Coronary artery (tissue), 2 donors: ENCODE measurements at places on chromosomes 6 and 20.

DNA sequence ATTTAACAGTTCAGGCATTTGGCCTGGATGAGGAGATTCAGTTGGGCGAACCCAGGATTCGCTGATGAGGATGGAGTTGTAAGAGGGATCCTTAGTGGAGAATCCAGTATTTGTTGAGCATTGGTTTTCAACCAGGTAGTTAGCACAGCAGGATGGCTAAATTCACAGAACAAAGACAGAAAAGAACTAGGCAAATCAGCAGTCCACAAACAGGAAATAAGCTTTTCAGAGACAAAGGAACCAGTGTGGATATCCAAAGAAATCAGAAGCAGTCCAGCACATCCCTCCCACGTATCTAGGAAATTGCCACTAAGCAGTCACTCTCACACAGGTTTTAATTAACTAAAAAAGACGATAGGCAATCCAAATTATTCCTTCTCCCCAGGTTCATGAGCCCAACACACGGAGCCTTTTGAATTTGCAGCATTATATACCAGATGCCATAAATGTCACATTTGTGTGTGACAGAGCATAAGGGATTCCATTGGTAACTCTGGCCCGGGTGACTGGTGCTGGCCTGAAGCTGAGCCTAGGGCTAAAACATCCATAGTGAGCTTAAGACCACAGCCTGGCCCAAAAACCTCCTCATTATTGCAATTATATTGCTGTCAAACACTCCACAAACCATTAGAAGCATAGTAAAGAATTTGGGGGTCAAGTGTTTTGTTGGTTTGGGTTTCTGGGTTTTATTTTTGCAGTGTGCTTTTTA is 131.5 kb downstream of the SOBP start:
- no peak for DNase-seq

DNA sequence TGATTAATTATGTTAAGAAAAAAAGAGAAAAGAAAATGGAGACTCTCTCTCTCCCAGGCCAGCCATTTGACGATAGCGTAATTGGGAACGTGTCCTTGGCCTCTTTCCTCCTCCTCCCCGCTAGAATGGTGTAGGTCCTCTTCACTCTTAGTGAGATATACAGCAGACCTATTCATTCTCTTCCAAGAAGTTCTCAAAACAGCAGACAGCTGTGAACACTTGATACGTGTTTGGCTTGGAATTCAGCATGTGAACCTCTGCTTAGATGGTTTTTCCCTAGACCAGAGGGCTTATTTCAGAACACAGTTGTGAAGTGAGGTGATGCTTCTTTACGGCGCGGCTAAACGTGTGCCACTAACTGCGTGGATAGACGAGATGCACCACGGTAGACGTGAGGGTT is 32.6 kb upstream of the TULP4 start:
- DNase-seq = no peak

DNA sequence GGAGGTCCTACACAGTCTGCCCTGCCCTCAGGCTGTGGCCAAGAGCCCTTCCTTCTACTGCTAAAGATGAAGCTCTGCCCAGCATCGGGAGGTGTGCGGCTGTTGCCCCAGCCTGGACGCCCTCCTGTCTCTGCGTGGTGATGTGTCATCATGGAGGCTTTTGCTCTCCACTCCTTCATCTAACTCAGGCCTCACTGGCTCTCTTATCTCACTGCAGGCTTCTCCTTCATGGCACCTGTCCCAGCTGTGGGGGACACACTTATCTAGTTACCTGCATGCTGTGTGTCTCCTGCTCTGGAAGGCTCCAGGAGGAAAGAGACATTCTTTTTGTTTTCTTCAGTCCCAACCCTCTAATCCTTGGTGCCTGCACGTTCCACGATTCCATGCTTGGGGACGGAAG is 89.1 kb downstream of the PSMG4 start:
- no peak for DNase-seq

- DNase-seq = no peak
Observed at GRCh38 chr6:112325444-112325843, 21.7 kb upstream of the RFPL4B start.

GRCh38 chr6:85394853-85395538 is 54.9 kb upstream of the NT5E start:
- no peak for DNase-seq

- no peak for DNase-seq
Observed at GRCh38 chr6:117276778-117277316, 11.5 kb downstream of the VGLL2 start.

DNA sequence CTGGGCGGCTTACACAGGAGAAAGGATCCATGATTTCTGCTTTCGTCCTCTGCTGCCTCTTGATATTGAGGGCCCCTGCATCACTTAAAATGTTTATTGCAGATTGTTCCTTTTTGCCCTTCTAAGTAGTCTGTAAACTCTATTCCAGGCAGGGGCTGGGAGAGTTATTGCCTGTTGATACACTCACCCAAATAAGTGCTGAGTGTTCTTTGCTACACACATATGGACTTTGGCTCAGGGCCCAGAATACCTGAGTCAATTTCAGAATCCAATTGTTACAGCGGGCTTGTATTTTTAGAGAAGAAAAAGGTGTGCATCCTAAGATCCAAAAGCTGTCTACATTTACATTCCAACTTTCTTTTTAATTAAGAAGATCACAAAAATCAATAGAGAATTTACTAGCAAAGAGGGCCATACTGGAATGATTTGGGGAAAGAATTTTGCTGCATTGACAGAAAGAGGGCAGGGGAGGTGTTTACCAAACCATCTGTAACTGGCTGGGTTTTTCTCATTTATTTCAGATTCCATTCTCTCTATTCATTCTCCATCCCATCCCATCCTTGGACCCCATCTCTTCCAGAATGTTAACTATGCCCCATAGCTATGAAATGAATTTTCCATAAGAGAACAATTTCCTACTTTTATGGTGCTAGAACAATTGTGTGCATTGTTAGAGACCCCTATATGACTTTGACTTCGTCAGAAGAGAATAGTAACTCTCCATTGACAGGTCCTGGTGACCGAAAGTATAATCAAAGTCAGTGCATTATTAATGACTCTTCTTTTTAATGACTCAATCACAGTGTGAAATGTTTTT is 959.9 kb upstream of the FLRT3 start:
- DNase-seq = no peak

GRCh38 chr6:151063352-151063751 is 176.4 kb upstream of the AKAP12 start:
- no peak for DNase-seq

GRCh38 chr20:32358883-32359632 is 927 bp downstream of the ASXL1 start:
- DNase-seq = peak; percentile 81

DNA sequence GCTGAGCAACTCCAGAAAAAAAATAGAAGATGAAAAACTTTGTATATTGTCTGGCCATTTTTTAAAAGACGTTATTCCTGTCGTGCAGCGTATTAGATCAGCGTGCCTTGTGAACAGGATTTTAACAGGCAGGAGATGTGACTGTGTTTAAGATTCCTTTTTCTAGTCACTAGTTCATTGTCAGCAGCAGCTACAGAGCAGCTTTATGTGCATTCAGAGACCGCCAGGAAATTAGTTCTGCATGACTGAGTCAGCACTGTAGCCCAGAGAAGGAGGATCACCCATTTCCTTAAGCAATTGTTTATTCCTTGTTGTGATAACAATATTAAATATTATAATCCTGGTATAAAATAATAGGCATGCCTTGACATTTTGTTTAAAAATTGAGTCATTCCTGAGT is 75.4 kb upstream of the ADGRB3 start:
- no peak for DNase-seq

DNA sequence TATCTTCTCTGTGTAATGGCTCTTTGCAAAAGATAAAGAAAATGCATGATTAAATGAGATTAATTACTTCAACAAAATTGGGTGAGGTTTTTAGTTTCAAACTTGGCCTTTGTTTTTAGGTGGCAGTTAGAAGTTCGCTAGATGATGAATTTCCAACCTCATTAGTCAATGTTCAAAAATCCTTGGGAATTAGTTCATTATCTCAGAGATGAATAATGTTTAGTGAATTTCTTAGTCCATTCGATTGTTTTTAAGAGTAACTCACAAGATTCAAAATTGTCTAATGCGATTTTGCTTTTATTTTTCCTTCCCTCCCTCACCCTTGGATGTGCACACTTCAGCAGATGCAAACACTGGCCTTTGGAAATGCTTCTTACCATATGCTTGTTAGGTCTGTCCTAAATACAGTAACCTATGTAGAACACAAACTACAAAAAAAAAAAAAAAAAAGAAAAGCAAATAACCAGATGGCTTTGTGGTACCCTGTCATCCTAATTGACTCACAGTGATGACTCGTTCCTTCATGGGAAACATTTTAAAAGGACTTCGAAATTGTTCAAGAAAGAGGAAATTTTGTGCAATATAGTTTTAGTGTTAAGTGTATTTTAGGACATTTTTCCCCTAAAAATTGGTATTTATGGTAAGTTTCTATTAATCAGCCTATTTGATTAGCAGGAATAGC is 66.7 kb downstream of the FAM229B start:
- DNase-seq = no peak

DNA sequence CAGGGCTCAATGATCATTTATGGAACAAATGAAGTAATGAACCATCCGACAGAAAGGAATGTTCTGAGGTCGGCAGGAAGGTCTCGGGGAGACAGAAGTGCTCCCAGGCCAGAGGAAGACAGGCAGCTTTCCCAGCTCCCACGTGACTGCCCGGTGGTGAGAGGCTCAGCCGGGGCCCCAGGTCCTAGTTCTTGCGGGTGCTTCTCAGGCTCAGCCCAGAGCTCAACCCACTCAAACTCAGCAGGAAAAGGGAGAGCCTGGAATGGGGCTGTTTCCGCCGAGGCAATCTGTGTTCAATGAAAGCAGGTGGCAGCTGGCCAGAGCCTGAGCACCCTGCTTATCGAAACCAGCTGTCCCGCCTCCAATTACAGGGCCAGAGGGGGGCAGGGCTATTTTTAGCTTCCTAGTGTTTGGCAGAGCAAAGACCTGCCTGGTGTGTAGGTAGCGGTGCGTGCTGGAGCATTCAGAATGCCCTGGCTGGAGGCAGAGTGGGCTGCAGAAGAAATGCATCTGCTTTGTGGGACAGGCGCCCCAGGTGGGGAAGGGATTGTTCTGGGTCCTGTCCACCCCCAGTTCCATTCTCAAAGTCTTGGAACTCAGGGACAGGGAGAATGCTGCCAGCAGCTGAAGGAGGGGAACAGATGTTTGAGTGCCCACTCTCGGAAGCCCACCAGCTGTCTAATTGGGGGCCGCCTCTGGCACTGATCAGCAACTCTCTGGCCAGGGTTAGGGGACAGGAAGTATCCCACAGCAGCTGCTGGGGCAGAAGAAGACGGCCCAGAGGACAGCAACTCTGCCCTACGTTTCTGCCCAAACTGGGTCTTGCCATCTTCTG is 145.1 kb downstream of the PREX1 start:
- DNase-seq = peak; percentile 85

- no peak for DNase-seq
Observed at GRCh38 chr6:43644940-43645612, at the start of gene RSPH9. RSPH9 (plus strand) TSS chr6:43645036; CDS start chr6:43645099, 63 bp downstream.

- DNase-seq = no peak
Observed at GRCh38 chr6:89944826-89945407, 50.6 kb downstream of the GJA10 start.
